ENCODE measurements at places on chromosomes 6 and 20.
A peak's percentile ranks its signal among the peaks of the same experiment; 100 is the strongest.

- DNase-seq = peak; percentile 50
Measured at GRCh38 chr20:20237093-20237959, 130.6 kb upstream of the INSM1 start.

DNA sequence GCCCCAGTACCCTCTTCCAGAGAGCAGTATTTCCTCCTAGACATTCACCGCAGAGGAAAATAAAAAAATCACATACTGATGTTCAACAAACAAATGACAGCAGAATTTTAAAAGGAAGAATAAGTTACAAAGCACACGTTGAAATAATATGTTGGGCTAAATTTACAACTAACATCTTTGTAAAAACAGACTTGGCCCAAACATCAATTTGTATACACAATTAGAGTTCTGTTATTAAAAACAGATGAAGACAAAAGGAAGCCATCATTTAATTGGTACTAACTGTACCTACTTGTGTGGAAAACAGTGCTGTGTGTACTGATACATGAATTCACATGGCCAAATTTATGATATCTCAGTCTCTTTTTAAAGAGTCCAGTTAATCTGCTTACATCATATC lies 46.3 kb downstream of the KIF6 start:
- DNase-seq = no peak

DNA sequence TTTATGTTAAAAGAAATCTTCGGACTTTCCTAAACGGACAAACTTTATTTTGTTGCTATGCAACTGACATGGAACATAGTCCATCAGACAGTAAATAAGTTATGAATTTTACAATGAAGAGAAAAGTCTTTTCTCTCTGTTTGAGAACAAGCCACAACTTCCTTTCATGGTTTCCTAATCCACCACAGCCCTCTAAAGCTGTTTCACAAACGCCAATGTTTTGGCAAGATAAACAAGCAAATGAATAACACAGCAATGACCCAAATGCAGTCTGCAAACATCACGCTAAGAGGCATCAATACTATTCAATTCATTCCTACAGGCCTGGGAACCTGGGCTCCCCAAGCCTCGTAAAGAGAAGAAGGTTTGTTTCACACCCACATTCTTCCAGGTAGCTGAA lies 60.4 kb downstream of the HAO1 start:
- no peak for DNase-seq

DNA sequence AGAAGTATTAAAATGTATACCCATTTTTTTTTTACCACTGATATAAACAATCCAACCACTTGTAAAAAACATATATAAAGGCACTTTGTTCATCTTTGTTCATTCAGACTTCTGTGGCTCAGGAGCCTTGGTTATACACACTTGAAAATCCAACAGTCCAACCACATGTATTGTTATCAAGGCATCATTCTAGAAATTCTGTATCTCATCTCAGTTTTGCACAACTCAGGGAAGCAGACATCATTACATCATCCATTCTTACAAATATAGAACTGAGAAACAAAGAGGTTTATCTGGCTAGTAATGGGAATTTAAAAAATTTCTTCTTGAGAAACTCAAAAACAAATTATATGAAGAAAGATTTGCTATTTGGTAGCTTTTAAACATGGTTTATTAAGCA lies 88.1 kb downstream of the HMGCLL1 start:
- DNase-seq = no peak

- no peak for DNase-seq
Measured at GRCh38 chr6:132526461-132526860, 11.6 kb upstream of the TAAR9 start.

GRCh38 chr6:137320271-137320670 lies 101.1 kb upstream of the IFNGR1 start:
- DNase-seq = no peak

GRCh38 chr6:18368277-18369105 lies 18.7 kb upstream of the RNF144B start:
- DNase-seq = no peak

- DNase-seq = no peak
Measured at GRCh38 chr6:3510178-3510577, 53.3 kb upstream of the SLC22A23 start.

- no peak for DNase-seq
Measured at GRCh38 chr20:12679447-12679846, 329.3 kb upstream of the SPTLC3 start.

DNA sequence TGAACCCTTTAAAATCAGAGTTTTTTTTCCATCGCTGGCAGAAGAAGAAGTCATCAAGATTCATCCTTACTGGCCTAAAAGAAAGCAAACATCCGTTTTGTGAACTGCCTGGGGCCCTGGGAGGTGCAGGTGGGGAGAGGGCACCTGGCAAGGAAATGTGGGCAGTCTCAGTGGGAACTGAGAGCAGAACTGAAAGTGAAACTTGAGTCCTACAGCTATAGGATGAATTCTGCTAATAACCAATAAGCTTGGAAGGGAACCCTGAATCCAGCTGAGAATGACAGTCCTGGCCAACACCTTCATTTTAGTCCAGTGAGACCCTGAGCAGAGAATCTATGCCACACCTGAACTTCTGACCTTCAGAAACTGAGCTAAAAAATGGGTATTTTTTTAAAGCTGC lies 130.1 kb upstream of the ASCC3 start:
- no peak for DNase-seq

GRCh38 chr6:40891686-40892085 lies 147.3 kb downstream of the UNC5CL start:
- DNase-seq = no peak

DNA sequence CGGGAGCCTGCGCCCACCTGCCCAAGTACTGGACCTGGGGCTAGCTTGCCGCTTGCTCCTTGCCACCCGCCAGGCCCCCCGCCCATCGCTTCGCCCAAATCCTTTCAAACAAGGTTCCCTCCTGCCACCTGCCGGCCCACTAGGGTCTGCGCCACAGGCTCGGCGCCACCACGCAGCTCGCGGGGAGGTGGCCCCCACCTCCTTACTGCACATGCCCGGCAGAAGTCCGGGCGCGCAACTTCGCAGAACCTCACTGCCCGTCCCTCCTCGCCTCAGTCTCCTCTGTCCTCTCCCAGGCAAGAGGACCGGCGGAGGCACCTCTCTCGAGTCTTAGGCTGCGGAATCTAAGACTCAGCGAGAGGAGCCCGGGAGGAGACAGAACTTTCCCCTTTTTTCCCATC lies 11.2 kb downstream of the GNAS-AS1 start:
- DNase-seq = peak; percentile 32

DNA sequence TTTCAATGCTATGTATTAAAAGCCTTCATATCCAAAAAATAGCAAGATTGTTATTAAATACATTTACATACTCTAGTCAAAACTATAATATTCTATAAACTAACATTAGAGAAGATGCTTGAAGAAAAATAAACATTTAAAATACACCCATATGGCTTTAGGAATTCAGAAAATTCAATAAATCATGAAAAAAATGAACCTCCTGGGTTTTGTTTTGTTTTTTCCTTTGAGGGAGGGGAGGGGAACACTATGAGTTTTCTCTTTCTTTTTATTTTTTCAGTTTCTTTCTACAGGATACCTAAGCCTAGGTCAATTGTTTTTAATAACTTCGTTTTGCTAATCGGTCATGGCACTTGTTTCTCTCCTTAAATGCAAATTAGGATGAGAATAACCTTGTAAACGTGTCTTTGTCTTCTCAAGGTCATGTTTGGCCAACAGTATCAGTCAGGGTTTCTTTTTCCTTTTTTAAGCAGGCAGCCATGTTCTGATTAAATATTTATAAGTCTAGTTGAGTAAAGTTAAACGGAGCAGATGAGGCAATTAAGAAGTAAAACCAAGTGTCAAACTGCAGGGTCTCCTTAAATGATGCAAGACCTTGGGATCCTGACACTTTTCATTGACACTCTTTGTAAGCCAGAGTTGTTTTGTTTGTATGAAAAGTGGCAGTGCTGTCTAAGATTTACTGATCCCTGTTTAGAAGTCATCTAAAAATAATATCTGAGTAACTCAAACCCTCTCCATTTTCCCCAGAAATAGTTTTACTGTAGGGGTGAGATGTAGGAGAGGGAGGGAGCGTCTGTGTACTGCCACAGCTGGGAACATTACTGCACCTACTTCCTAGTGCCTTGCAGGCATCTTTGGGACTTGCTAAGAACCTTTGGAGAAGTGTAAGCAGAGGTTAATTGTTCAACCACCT lies 392.3 kb downstream of the PLCB1 start:
- DNase-seq = no peak

- no peak for DNase-seq
Measured at GRCh38 chr6:79941489-79942151, 5.7 kb downstream of the ELOVL4 start.

DNA sequence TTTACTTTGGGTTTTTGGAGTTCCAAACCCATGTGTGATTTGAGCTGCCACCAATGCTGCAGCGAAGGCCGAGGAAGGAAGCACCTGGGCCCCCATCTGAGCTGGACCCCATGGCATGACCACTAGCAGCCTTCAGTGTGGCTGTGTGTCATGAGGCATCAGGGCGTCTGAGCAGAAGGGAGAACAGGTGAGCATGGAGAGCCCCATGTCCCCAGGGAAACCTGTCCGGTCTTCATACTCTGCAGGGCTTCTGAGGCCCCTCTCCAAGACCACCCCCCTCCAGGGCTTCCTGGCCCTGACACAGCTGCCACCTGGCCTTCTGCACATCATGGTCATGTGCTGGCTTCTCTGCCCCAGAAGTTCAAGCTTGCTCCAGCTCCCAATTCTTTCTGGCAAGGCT lies 169.1 kb upstream of the CST7 start:
- DNase-seq = no peak

- DNase-seq = no peak
Measured at GRCh38 chr6:128494440-128494839, 26.0 kb downstream of the PTPRK start.

DNA sequence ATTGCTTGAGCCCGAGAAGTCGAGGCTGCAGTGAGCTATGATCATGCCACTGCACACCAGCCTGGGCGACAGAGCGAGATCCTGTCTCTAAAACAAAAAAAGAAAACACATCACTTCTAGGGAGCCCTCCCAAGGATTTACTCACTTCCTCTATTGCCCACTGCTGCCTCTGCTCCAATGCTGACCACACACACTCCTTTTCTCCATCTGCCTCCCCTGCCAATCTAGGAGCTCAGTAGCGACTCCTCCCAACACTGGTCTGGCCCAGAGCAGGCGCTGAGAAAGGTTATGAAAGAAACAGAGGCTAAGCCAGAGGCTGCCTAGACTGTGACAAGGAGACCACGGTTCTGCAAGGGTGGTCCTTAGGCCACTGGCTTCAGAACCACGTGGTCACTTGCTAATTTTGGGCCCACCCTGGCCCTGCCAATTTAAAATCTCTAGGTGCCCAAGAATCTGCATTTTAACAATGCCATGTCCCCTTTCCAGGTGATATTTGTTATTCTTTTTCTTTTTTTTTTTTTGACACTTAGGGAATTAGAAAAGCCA lies 1.3 kb upstream of the E2F1 start:
- no peak for DNase-seq

DNA sequence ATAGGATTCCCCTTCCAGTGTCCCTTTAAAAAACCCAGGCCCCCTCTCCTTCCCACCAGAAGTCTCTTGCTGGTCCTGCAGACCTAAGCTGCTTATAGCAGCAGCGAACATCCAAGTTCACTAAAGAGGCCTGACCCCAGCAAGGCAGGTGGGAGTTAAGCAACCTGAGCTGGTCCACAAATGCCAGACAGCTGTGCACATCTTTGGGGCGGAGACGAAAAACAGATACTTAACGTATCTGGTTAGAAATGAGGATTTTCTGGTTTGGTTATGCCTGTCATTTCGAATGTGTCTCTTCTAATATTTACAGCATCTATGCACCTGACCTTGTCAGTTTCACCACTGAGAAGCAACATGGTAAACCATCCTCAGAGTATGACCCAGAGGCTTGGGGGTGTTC lies 87.8 kb downstream of the SLC2A10 start:
- DNase-seq = no peak

- no peak for DNase-seq
Measured at GRCh38 chr20:36854348-36855240, 21.3 kb upstream of the TLDC2 start.

GRCh38 chr20:51318058-51318949 lies 224.2 kb downstream of the NFATC2 start:
- DNase-seq = peak; percentile 19

DNA sequence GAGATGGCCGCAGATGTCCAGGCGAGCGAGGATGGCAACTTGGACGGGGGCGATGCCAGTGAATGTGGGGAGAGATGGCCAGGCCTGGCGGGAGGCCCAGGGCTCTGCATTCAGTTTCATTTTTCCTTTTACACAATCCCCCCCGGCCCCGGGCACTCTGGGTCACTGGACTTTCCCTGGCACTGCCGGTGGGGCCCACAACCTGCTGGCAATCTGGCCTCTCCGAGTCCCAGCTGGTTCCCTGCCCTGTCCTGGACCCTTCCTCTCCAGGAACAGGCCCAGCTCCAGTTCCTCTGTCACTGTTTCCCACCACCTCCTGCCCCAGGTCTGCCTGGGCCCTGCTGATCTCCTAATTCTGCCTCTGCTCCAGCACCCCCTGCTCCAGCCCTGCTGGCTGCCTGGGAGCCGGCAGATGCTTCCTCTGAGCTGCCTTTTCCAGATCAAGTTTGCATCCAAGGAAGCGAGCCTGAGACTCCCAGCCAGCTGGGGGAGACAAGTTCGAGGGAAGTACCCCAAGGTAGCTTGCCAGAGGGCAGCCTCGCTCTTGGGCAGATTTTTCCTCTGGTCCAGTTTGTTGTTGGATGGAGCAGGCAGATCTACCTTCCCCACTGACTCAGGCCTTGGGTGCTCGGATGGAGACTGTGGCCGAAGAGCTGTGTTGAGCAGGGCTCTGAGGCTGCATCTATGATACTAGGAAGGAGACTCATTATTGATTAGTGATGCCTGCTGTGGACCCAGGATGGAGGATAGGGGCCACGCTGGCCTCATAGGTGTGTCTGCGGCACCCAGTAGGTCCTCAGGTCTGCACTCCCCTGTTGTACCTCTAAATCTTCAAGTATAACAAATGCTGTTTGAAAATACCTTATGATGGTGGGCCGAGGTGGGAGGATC lies 83.2 kb downstream of the CEBPB start:
- DNase-seq = no peak

- peak; percentile 10 for DNase-seq
Measured at GRCh38 chr6:120348926-120349325, 985.4 kb downstream of the TBC1D32 start.

DNA sequence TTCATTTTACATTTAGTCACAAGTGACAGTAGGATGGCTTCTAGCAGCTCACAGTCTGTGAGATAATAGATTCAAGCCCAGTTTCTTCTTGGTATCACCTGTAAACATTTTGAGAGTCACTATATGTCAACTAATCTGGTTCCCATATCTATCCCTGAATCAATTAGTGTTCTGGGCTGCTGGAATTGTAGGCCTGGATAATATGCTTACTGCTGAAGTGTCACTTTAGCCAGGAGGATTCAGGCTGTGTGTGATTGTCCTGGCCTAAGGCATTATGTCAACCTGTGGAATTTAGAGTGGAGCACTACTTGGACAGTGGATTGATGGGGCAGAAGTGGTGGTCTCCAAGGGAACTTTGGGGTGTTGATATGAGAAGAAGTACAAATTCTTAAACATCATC lies 1071.8 kb upstream of the CITED2 start:
- no peak for DNase-seq

DNA sequence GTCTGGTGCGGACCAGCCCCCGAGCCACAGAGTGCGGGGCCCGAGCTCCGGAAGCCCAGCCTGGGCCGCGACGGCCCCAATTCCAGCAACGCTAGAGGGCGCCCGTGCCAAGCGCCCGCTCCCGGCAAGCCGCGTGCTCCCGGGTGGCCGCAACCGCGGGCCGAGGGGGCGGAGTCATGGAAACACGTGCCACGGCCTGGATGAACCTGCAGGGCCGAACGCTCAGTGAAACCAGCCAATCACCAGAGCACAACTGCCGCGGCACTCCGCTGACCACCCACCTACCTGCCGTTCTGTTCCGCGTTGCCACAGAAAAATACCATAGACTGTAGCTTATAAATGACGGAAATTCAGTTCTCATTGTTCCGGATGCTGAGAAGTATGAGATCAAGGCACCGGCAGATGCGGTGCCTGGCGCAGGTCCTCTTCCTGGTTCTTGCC lies 85.7 kb upstream of the FOXC1 start:
- DNase-seq = peak; percentile 48

Measured in kidney tubule cell (primary cell).